ENCODE measurements at places on chromosomes 12 and 14.

DNA sequence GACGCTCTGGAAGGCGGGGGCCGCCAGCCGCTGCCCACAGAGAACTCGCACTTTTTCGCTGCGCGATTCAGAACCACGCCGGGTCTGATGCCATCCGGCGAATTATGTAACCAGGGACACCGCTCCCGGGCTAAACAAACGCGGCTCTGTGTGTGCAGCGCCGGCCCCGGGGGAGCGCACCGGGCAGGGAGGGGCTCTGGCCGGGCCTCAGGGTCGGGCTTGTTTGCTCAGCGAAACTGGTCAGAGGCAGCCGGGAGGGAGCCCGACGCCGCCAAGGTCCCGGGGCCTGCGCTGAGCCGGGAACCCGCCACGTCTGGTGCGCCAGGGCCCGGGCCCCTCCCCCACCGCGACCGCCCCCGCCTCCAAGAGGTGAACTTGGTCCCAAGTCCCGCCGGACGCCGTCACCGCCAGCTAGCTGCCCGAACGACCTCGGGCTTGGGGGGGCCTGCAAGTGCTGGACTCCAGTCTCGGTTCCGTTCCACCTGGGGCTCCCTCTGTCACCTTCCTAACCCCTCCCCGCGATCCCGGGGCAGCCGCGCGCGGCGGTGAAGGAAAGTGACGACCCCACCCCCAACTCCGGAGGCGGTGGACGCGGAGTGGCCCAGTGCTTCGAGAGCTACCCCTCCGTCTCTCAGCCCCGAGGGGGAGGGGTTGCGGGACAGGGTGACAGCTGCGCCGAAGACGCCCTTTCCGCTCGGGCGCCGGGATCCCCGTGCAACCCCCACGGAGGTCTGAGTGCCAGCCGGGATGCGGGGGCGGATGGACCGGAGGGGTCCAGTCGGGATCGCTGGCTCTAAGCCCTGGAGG lies 848 bp downstream of the CTDSP2 start:
- DNase-seq: peak; percentile 64

DNA sequence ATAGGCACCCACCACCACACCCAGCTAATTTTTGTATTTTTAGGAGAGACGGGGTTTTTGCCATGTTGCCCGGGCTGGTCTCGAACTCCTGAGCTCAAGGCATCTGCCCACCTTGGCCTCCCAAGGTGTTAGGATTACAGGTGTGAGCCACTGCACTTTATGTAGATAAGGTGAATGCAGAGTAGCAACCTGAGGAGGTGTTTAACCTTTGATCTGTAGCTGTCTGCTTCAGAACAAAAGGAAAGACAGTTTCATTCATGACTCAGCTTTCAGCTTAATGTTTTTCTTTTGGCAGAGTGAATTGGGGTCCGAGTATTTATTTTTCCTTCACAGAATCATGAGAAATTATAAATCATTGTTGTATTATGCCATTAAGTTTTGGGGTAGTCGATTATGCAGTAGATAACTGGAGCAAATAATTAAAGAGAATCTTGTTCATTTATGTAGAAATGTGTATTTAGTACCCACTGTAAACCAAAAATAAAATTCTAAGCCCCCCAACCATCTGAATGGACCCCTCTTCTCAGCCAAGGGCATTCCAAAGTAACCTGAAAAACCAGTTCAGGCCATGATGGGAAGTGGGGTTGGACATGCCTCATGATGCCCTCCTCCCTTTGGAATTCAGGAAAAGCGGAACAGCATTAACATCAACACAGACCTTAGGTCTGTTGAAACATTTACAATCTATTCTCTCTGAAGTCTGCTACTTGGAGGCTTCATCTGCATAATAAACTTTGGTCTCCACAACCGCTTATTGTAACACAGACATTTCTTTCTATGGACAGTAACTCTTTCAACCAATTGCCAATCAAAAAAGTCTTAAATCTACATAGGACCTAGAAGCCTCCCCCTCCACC lies 10.7 kb upstream of the STX2 start:
- DNase-seq: peak; percentile 76

DNA sequence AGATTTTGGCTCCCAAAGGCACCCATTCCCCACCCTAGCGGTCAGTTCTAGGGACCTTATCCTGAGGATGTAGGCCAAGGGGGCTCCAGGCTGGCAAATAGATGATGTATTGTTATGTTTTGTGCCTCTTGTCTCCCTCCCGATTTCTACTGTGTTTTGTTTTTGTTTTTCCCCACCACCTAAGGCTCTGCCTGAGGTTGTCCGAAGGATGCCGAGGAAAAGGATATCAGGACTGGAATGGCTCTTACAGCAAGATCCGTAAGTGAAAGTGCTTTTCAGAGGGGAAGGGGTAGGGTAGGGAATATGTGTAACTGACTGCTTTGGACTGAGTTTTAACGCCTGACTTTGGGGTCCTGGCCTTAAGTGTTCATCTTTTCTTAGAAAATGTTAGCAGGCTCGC lies 6.6 kb downstream of the FOXG1 start:
- DNase-seq: no peak

DNA sequence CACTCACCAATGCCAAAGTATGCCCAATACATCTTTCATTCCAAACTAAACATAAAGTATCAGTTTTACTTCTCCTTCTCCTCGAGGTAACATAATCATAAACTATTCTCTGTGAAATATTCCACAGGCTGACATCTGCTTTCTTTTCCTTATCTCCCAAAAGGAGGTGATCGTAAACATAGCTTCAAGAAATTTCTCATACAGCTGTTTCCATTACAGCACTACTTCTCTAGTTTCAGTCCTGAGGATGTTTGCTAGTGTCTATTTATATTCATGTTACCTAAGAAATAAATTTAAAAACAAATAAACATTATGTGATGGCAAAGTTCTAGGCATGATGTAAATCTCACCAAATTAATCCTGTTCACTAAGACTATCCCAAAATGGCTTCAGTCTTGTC lies 90.1 kb upstream of the CPSF6 start:
- DNase-seq: no peak

DNA sequence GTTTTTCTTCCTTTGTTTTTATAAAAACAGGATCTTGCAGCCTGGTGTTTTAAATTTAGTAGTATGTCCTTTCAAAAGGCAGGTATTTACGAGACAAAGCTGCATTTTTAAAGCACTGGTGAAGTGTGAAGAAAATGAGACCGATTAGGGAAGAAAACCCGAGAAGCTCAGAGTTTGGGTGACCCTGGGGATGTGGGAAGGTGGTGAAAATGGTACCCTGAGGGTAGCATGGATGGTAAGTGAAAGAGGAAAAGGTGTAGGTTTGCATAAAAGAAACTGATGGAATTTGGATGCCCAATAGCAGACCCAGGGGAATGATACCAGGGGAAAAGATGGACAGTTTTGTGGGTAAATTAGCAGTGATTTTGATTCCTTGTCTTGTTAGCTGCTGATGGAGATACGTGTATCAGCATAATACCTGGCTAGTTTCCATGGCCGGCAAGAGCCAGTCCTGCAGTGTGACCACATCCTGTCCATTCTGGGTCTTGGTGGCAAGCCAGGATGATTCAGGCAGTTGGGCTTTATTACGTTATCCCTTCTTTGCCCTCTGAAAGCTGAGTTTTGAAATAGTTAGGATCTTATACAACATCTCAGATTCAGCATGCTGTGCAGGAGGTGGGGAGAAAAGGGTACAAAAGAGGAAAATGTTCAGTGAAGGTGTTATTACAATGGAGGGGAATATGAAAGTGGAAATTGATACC lies 8.9 kb downstream of the BICD1 start:
- DNase-seq: peak; percentile 85

GRCh38 chr14:105887692-105888091 lies 361.3 kb downstream of the TMEM121 start:
- DNase-seq: no peak

GRCh38 chr12:6093764-6094163 lies 30.7 kb downstream of the VWF start:
- DNase-seq: no peak
